ENCODE measurements at places on chromosomes 13 and 19.

DNA sequence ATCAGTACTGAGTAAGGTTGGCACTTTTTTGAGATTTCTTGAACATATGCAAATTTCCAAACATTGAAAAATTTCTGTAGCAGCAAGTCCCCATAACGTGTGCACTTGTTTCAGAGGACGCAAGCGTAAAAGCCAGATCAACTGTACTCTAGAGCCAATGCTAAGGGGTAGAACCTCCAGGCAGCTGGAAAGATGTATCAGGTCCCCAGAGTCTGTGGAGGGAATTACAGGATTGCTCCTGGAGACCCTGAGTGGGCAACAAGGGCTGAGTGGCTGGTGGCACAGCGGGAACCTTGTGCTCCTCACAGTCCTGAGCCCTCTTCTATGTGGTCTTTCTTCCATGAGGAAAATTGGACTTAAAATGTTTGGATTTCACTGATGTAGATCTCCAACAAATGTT is 53.9 kb upstream of the AMER2 start:
- DNase-seq, result no peak

- no peak for DNase-seq
These were observed 3.8 kb downstream of the ELAVL1 start for GRCh38 chr19:8001651-8001994.

GRCh38 chr19:9835507-9835949 is 410 bp downstream of the PIN1 start:
- DNase-seq, result no peak

GRCh38 chr19:18636969-18637629 is at the start of gene KLHL26:
Gene KLHL26, plus strand, starts transcription at chr19:18637028. Its CDS starts 27 bp downstream, at chr19:18637055.
- DNase-seq, result no peak

DNA sequence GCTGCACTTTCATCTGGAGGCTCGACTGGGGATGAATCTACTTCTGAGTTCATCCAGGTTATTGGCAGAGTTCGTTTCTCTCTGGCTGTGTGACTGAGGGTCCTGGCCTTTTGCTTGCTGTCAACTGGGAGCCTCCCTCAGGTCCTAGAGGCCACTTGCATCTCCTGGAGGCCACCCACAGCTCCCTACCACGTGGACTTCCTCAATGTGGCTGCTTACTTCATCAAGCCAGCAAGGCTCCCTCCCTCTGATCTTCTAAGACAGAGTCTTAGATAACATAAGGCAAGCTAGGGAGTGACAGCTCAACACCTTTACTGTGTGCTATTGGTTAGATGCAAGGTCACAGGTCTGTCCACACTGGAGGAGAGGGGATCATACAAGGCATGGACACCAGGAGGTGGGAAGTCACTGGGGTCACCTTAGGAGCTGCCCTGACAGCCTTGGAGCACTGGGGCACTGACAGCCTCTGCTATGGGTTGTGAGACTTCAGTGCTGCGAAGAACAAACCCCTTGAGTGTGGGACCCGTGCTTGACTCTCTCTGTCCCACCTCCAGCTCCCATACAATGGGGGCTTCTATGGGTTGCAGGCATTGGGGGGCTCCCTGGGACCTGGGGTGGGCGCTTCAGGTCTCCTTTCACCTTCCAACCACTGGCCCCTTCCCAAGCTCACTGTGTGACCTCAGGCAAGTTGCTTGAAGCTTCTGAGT is 5.3 kb downstream of the FAM187B start:
- DNase-seq, result no peak

DNA sequence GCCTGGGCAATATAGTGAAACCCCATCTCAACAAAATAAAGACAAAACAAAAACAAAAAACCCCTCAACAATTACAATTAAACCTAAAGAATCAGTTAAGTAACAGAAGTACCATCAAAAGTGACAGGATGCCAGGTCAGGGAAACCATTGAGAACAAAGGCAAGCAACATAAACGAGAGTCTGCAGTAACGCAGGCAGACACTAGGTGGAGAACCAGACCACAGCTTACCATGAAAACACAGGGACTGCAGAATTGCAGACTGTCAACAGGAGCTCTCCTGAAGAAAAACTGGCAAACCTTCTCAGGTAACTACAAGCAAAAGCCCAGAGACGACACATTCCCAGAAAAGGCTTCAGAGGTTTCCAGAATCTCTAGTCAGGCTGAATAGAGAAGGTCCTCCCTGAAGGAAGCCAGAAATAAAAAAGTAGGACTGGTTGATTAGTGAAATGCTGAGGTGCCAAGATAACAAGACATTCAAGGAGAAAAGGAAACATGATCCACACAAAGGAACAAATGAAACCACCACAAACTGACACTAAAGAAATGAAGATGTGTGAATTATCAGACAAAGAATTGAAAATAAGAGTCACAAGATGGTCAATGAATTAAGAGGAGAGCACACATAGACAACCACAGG is 2.2 kb upstream of the ZNF665 start:
- DNase-seq, result peak; percentile 66
